ENCODE measurements at places on chromosomes 7 and 10.

GRCh38 chr10:629186-629998 is 60.1 kb downstream of the DIP2C start:
- DNase-seq, result no peak

DNA sequence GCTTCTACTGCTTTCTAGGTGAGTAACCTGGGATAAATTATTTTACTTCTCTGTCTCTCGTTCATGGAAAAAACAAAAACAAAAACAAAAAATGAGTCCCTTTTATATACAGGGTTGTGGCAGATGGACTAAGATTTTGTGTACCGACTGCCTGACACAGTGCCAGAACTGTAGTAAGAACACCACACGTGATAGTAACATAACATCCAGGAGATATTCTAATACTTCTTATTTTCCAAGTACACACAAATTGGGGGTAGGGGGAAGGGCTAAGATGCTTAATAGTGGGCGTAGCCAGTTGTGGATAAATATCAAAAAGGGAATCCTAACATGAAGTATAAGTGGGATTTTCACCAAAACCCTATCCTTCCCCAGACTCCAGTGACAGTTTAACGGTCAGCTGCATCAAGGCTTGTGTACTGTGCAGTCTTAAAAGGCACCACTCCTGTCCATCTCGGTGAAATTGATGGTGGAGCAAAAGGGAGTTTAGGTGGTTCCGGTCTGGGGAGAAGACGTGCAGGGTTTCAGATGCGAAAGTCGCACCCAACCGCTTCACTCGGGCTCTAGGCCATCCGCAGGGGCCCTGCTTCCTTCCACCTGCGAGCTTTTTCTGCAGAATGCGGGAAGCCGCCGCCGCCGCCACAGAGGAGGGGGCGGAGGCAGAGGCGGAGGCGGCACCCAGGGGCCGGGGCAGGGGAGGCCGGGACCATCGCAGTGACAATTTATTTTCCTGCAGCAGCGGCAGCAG is at the start of gene STAMBPL1:
Gene STAMBPL1, plus strand, starts transcription at position 712 of the 748 bp plus-strand sequence. CDS start 21,464 bp downstream, outside the sequence.
- DNase-seq, result peak; percentile 71

DNA sequence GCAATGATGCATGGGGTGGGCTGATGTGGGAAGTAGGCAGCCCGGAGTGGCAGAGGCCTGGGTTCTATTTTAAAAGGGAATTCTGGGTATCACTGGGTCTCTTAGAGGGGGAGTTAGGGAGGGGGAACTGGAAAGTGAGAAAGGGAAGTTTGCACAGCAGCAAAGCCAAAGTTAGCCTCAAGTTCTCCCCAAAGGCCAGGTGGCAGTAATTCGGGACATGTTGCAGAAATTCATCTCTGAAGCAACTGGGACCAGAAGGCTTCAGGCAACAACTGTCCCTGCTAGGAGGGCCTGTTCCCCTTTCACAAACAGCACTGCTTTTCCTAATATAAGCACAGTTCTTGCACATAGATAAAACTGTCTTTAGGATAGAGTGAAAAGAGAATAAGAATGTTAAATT is 67.4 kb downstream of the NOD1 start:
- DNase-seq, result no peak

GRCh38 chr10:113890769-113891168 is 36.3 kb downstream of the NHLRC2 start:
- DNase-seq, result no peak

- DNase-seq, result no peak
Observed at GRCh38 chr7:105719395-105719794, 138.1 kb upstream of the EFCAB10 start.

GRCh38 chr7:26233902-26234511 is 32.5 kb downstream of the CBX3 start:
- no peak for DNase-seq

- DNase-seq, result no peak
Observed at GRCh38 chr10:86291616-86292340, 74.8 kb downstream of the GRID1 start.

DNA sequence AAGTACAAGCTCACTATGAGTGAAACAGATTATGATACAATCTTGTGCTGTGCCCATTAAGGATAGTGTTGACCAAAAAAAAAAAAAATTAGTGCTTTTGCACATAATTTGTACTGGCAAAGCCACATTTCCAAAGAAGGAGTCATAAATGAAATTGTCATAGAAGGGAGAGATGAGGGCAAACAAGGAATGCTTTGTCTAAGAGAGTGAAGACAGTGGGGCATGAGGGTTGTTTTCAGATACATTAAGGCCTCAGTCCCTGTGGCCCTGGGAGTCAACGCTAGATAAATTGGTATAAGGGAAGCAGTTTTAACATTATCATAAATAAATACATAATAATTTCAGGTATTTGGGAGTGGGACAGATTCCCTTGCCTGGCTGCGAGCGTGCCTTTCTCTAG is 267.5 kb upstream of the PRKCQ start:
- no peak for DNase-seq

DNA sequence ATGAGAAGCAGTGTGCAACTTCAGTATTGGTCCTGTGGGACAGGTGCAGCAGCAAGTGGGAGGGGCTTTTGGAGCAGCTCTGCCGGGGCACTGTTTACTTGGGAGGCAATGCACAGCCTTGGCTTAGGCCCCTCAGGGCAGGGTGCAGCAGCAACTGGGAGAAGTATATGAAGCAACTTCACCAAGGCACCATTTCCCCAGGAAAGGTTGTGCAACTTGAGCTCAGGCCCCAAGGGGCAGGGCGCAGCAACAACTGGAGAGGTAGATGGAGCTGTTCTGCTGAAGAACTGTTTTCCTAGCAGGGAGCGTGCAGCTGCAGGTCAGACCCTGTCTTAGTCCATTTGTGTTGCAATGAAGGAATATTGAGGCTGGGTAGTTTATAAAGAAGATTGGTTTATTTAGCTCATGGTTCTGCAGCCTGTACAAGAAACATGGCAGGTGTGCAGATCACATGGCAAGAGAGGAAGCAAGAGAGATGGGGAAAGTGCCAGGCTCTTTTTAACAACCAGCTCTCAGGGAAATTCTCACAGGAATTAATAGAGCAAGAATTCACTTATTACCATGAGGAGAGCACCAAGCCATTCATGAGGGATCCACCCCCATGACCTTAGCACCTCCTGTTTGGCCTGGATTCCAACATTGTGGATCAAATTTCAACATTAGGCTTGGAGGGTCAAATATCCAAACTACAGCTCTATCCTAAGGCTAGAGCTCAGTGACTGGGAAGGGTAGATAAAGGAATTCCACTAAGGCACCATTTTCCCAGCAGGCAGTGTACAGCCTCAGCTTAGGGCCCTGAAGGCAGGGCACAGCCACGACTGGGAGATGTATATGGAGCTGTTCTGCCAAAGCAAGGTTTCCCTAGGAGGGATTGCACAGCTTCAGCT is 10.9 kb downstream of the GPR141 start:
- DNase-seq, result no peak

- no peak for DNase-seq
Observed at GRCh38 chr10:96152437-96152836, 22.3 kb downstream of the ZNF518A start.

DNA sequence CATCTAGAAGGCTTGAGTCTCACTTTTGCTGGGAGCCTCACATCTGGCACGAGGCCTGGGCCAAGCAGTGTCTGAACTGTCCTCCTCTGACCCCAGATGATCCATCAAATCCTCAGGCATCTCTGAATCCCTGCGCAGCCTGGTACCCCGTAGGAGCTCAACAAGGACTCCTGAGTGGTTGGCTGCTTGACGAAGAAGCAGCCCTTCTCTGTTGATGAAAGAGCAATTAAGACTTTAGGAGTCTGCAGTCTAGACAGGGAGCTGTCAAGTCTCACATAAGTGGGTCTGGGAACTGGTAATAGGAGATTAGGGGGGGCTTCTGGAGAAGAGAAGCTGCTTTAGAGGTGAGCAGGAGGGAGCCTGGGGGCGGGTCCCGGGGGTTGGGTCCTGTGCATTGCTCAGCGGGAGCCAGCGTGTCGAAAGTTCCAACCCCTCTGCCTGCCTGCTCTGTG is 326.0 kb downstream of the RPS24 start:
- DNase-seq, result no peak

DNA sequence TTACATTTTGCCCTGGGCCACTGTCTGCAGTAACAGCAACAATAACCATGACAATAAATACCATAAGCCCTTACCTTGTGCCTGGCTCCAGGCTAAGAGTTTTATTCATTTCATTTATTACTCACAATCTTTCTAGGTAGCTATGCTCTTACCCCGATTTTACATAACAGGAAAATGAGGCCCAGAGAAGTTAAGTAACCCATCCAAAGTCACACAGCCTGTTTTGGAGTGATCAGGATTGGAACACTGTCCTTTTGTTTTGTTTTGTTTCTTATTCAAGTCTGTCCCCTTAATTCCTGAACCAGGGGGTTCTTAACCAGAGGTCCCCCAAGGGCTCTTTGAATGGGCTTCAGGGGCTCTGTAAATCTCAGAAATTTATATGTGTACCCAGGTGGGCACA is 4.2 kb upstream of the LBX1 start:
- no peak for DNase-seq

DNA sequence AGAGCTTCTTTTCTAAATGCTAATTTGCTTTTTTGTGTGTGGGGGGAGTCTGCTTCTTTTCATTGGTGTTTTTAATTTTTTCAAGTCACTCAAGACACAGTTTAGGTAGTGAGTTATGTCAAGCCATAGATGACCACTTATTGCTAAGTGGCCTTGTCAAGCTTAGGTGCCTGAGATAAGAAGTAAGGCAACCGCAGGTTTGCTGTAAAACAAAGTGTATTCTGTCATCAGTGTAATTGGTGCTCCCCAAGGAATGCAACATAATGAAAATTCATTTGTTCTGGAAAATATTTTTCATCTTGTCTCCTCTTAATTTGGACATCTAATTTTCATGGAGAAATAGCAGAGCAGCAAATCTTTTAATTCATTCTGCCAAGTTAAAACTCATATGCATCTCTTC is 249.6 kb downstream of the EXOC4 start:
- no peak for DNase-seq

DNA sequence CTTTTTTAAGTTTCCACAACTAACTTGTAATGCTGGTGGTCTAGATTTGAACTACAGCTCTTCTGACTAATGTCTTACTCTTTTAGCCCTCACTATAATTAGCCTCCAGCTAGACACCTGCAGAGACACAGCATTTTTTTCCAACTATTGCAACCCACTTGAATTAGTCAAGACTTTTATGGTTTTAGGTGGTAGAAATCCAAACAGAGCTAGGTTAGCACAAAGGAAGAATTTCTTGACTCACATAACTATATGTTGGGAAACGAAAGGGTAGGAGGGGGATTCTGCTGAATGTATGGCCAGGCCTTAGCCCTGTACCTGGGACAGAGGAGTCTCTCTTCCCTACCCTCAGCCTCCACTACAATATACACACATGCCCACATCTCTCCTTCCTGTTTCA is 586.1 kb downstream of the INHBA start:
- DNase-seq, result no peak

DNA sequence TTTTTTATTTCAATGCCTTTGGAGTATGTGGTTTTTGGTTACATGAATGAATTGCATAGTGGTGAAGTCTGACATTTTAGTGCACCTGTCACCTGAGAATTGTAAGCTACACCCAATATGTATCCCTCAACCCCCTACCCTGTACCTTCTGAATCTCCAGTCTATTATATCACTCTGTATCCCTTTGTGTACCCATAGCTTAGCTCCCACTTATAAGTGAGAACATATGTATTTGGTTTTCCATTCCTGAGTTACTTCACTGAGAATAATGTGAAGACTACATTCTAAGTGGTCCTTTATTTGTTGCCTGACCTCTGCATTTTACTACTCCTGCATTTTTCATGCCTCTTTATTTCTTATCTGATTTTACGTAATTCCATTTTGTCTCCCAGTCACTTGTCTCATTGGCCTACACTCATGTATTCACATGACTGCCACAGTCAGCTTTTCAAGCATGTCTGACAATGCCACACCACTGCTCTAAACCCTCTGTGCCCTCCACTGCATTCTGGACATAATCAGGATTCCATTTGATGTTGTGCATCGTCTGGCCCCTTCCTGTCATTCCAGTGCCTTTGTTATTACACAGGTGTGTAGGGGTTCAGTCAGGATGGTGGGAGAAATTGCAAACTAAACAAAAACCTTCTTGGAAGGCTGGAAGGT is 1325.5 kb downstream of the XPNPEP1 start:
- DNase-seq, result no peak

DNA sequence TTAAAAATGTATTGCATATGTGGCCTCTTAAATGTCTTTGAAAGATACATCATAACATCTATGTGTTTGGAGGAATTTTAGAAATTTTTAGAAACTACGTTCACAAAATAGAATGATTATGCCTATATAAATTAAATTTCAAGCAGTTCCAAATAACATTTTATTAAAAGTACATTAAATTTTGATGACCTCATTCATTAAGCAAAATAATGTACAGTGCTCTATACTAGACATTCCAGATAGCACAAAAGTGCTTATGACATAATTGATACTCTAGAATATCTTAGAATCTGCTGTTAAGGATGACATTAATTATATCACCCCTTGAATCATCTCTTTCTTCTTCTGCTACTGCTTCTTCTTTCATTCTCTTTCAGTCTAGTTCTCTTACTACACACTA is 528.9 kb downstream of the GFRA1 start:
- DNase-seq, result no peak

- DNase-seq, result no peak
Observed at GRCh38 chr10:98425511-98426352, 10.8 kb upstream of the PYROXD2 start.

GRCh38 chr7:7705318-7705717 is 13.1 kb downstream of the RPA3 start:
- no peak for DNase-seq

- DNase-seq, result no peak
Observed at GRCh38 chr7:30887464-30887872, 24.2 kb upstream of the AQP1 start.

- DNase-seq, result no peak
Observed at GRCh38 chr7:74405899-74406512, 47.7 kb upstream of the GTF2IRD1 start.

DNA sequence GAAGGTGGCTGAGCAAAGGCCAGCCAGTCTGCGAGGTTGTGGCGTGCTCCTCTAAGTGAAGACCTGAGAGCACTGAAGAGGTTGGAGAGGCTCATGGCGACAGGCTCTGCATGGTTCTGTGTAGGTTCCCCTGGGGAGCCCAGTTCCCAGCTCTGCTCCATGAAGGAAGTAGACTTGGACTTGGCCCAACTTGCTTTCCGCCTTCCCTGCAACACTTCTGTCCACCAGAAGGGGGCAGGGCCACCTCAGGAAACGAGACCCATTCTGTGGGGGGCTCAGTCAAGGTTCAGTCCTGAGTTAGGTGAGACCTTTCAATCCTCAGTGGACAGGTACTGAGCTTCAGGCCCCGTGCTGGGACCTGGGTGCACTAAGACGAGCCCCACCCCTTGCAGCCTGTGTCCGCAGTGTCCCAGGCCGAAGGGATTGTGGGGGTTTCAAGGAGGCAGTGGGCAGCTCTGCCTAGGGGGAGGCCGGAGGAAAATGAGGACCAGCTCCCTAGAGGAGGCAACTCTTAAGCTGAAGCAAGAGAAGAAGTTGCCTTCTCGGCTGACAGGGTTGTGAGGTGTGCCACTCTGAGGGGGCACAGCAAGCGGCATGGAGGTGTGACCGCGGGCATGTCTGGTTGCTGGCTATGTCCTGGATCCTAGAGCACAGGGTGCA is 15.0 kb upstream of the PCBD1 start:
- DNase-seq, result no peak

- DNase-seq, result no peak
Observed at GRCh38 chr10:57017356-57018037, 656.4 kb upstream of the ZWINT start.

- DNase-seq, result no peak
Observed at GRCh38 chr7:69868921-69869320, 270.6 kb downstream of the AUTS2 start.

Measured in activated naive CD4-positive, alpha-beta T cell (primary cell).